Stimulated activated CD4-positive, alpha-beta T cell treated with anti-CD3 and anti-CD28 coated beads, TNF-alpha, amount 100 ng/mL, for 4 hours (primary cell): ENCODE measurements at places on chromosomes 12 and 14.

- no peak for DNase-seq
Measured at GRCh38 chr14:105095236-105095805, 30.1 kb upstream of the GPR132 start.

DNA sequence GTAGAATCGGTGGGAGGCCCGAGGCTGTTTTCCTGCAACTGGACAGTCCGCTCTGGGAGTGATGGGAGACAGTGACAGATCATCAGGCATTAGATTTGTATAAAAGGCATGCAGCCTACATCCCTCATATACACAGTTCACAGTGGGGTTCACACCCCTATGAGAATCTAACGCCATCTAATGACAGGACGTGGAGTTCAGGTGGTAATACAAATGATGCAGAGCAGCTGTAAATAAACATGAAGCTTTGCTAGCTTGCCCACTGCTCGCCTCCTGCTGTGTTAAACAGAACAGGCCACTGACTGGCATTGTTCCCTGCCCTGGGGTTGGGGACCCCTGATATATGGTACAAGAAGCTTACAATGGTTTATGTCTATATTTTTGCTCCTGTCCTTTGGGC is 179.0 kb downstream of the LRFN5 start:
- no peak for DNase-seq

DNA sequence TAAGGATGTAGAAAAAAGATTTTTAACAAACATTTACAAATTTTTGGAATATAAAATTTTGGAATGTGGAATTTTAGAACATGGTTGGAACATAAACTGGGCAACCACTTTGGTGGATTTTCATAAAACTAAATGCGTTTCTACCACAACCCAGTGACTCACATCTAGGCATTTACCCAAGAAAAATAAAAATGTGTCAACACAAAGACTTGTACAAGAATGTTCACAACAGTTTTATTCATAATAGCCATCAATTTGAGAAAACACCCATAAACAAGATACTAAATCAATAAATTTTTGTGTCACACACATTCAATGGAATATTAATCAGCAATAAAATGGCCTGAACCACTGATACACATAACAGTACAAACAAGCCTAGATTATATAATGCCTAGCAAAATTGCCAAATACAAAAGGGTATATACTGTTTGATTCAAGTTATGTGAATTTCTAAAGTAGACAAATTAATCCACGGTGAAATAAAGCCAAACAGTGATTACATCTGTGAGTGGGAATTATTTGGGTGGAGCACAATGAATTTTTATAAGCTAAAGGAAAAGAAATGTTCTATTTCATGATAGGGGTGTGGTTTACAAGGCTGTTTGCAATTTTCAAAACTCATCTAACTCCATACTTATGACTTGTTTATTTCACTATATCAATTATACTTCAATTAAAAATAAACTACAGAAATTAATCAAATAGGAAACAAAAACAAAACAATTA is 415.2 kb upstream of the OR4E1 start:
- DNase-seq: no peak

- no peak for DNase-seq
Measured at GRCh38 chr14:61034416-61035120, 53.5 kb downstream of the SLC38A6 start.

GRCh38 chr12:63981343-63981742 is 136.8 kb downstream of the SRGAP1 start:
- no peak for DNase-seq

- DNase-seq: no peak
Measured at GRCh38 chr12:84480803-84481202, 431.8 kb downstream of the SLC6A15 start.

- DNase-seq: no peak
Measured at GRCh38 chr12:97452839-97453238, 9.8 kb upstream of the RMST start.

DNA sequence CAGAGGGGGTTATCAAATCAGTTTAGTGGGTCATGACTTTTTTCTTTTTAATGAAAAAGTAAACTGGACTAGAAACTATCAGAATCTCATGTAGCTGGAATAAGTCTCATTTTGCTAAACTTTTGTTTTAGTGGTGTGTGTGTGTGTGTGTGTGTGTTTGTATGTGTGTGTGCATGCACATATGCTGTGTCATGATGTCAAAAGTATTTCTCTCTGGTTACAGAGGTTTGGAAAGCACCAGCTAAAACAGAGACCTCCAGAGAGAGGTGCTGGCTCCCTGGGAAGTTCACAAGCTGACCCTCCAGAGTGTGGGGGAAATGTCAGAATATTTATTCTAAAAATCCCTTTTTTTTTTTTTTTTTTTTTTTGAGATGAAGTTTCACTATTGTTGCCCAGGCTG is 114.7 kb downstream of the LGMN start:
- DNase-seq: no peak

- DNase-seq: no peak
Measured at GRCh38 chr12:92058664-92059063, 87.0 kb downstream of the BTG1 start.

DNA sequence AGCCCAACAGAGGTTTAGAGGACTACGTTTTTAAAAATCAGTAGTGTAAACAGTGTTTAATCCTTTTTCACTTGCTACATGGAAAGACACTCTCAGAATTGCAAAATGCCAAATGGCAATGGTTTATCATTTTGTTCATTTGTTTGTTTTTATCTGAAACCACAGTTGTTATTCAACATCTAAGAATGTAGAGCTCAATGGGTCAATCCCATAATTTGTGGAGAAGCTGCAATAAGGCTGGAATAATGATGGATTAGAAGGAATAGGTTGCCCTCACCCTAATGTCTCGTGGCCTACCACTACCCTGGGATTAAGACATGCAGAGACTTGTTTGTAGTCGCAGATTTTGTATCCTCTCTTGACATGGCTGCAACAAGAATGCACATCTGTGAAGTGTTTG is 115.7 kb downstream of the LLPH start:
- no peak for DNase-seq

- no peak for DNase-seq
Measured at GRCh38 chr12:43676183-43676813, 82.3 kb downstream of the PUS7L start.

DNA sequence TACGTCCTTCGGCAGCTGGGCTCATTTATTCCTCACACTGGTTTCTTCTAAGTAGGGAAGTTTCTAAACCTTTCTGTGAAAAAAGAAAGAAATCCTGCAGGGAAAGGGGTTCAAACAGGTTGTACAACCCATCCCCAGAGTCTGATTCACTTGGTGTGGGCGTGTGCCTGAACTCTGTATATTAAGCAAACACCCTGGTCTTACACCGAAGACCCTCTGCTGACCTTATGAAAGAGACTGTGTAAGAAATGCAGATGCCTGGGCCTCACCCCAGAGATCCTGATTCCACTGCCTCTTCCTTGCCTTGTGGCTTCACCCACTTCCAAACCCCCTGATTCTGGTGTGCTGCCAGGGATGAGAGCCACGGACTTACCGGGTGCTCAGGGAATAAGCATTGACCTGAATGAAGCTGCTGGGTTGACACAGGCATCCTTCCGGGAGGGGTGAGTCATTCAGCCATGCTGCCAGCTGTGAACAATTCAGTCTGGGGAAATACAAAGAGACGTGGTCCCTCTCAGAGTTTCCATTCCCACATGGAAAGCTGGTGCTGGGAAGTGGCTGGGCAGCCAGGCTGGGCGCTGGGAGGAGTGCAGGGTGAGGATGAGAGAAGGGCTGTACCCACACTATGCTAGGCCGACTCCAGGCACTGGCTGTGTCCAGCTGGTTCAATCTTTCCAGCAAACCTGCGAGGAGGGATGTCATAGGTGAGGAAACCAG is 26.5 kb upstream of the ACTN1 start:
- no peak for DNase-seq

- DNase-seq: no peak
Measured at GRCh38 chr12:107486140-107486892, 199.3 kb upstream of the PWP1 start.

GRCh38 chr12:107439026-107439738 is 246.4 kb upstream of the PWP1 start:
- no peak for DNase-seq

- no peak for DNase-seq
Measured at GRCh38 chr14:51507511-51507905, 144.2 kb upstream of the FRMD6 start.

DNA sequence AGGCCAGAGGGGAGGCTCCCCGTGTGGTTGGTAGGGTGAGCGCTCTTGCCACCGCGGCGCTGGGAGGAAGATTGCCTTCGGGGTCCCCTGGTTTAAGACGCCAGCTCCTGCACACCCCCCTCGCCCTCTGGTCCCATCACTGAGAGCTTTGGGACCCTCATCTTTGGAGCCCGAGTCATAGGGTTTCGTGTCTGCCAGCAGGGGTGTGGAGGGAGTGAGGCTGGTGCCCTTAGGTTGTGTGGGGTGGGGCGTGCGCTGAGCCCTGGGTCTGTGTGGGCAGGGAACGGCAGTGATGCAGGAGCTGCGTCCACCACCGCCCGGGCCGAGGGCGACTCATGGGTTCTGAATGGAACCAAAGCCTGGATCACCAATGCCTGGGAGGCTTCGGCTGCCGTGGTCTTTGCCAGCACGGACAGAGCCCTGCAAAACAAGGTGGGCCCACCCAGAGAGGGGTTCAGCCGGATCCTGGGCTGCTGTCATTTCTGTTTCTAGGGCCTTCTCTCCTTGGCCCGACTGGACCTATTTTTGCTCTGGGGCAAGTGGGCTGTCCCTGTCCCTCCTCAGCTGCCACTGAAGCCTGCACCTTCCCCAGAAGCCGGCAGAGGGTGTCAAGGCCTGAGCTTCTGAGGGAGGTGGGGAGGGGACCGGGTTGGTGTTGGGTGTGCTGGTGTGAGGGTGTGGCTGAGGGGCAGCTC is 12.1 kb downstream of the ACADS start:
- DNase-seq: no peak

GRCh38 chr14:53741479-53742232 is 215.0 kb downstream of the BMP4 start:
- DNase-seq: no peak

DNA sequence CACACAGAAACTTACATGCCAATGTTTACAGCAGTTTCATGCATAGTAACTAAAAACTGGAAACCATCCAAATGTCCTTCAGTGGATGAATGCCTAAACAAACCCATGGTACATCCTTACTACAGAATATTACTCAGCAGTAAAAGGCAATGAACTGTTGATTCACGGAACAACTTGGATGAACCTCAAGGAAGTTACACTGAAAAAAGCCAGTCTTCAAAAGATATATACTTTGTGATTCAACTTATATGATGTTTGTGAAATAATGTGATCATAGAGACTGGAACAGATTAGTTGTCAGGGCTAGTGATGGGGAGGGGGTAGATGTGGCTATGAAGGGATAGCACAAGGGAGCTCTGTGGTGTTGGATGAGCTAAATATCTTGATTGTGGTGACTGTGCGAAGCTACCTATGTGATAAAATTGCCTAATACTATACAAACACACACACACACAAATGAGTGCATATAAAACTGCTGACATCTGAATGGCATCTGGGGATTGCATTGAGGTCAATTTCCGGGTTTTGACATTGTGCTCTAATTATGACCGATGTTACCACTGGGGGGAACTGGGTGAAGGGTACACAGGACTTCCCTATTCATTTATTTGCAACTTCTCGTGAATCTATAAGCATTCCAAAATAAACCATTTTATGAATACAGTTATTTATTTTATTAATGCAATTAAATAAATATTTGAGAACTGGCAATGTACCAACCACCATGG is 94.3 kb downstream of the RIN3 start:
- DNase-seq: no peak

DNA sequence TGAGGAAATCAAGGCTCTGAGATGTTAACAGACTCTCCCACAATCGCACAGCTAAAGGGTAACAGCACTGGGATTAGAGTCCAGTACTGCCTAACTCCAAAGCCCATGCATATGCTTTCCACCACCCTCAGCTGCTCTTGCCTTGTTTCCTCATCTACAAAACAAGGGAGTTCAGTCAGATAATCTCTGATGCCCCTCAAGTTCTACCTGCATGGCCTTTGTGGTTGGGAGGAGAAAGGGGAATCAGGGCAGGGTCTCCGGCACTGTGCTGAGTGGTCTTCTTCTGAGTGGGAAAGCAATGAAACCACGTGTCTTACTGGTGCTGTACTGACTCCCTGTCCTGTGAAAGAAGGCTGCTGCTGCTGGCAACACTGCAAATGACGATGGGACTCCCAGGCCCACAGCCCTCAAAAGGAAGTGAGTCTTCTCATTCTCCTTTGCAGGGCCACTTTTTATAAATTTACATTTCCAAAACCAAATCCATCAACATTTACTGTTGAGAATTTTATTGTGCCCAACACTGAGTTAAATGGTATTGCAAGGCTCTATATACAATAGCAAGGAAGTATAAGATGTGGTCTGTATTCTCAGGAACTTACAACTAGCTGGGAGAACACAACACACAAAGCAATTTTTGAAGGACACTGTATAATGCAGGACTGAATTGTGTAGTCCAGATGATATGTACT is 19.7 kb upstream of the DUSP16 start:
- no peak for DNase-seq

- DNase-seq: no peak
Measured at GRCh38 chr12:106780010-106780631, 5.6 kb downstream of the RIC8B start.
